ENCODE measurements at places on chromosomes 11 and 22.
A peak's percentile ranks its signal among the peaks of the same experiment; 100 is the strongest.

GRCh38 chr11:12717851-12718291, 43.6 kb downstream of the TEAD1 start:
- no peak for DNase-seq

GRCh38 chr11:57275582-57275981, 38.5 kb upstream of the APLNR start:
- no peak for DNase-seq

DNA sequence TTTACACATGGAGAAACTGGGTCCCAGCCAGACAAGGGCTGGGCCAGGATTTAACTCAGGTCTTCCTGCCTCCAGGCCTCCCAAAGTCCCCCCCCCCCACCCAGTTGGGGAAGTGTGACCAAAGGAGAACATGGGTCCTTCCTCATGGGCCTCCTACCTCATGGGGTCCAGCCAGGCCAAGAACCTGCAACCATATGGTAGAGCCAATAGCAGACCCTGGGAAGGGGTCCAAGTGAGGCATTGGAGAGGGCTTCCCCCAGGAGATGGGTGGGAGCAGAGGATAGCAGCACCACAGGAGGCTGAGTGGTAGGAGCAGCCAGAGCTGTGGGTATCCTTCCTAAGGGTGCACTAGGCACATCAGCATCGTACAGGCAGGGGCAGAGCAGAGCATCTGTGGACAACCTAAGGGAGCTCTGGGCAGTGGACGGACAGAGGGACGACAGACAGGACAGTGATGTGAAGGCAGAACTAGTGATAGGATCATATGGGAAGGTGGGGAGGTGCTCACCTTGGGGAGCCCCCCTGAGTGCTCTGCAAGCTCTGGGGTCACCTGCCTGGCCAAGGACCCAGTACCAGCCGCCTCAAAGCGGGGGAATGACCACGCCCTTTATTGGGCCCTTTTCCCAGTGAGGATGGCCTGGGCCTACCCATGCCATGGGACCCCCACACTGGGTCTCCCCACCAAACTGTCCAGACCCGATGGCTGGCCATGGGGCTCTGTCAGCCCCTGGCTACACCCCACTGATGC, 4.5 kb downstream of the ARVCF start:
- DNase-seq, result no peak

GRCh38 chr22:46229701-46230100, 20.4 kb downstream of the CDPF1 start:
- DNase-seq, result no peak

DNA sequence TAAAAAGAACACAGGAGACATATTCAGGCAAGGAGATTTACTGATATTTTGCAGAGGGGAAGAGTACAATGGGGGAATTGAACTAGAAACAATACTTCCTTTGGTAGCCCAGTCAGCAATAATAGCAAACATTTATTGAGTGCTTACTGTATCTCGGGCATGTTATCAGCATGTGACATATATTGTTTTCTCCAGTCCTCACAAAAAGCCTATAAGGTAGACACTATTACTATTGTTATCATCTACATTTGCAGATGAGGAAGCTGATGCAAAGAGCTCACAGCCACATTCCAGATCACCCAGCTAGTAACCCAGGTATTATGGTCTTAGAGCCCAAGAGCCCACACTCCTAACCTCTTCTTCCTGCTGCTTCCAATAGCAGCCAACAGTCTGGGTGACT, 27.9 kb downstream of the NAV2 start:
- no peak for DNase-seq

GRCh38 chr11:48037709-48038468, 57.5 kb downstream of the PTPRJ start:
- no peak for DNase-seq

DNA sequence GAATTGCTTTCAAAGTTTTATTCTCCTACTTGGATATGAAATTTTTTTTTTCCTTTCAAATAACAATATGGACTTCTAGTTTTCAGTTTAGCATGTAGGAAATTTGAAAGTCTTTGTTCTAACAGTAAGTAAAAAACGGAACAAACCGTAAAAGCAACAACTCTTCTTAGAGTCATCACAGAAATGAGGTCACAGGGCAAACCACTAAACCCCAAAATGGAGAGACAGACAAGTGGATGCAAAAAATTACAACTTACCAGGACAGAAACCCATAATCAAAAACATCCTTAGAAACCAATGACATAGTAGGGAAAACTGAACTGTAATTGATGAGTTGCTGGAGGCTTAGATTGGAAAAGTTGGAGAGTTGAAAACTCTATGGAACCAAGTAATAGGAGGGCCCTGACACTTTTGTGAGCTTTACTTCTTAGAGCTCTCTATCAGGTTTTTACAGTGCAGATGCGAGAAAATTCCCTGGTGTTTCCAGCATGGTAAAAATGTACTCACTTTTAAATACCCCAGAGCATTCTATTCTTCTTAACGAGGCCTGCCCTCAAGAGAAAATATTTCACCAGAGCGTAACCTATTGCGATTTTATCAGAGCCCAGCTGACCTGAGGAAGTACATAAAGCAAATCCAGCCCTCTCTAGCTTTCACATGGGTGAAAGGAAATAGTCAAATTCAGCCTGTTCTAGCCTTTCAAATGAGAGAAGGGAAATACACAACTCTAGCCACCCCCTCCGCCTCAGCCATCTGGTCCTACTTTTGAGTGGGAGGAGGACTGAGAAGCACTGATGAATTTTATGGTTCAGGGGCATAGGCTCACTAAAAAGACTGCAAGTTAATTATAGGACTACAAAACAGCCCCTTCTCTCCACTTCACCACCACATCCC, 39.1 kb downstream of the CASP12 start:
- DNase-seq, result no peak

DNA sequence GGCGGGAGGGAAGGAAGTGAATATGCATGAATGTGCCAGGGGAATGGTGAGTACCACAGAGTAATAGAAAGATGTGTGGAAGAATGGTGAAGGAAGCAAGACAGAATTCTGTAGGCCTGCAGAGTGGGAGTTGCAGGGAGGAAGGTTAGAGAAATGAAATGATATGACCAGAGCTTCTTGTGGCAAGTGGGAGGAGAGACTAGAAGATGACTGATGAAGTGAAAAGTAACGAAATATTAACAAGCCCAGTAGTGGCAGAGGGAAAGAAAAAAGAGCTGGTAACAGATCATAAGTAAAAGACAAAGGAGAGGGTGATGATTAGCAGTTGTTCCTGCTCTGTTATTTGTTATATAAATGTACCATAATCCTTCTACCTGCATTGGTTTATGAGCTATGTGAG, 1.0 kb upstream of the ALKBH8 start:
- no peak for DNase-seq

DNA sequence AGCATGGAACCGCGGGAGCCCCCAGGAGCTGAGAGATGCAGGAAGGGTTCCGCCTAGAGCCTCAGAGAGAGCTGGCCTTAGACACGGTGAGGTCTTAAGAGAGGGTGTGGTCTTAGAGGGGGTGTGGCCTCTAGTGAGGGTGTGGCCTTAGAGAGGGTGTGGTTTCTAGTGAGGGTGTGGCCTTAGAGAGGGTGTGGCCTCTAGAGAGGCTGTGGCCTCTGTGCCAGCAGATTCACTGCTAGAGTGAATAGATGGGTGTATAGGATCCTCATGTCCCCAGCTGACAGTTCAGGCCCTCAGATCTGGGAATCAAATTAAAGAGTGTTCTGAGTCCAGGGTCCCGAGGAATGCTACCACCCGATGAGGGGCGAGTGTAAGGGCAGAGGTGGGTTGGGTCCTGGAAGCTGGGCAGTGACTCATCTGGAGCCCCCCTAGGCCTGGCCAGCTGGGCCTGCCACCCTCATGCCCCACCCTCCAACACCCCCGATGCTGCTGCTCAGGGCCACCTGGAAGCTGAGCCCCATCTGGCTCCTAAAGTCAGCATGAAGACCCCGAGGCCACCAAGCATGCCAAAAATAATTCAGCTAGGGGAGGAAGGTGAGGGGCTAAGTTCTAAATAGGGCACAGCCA, 49.5 kb downstream of the IGF2 start:
- no peak for DNase-seq

DNA sequence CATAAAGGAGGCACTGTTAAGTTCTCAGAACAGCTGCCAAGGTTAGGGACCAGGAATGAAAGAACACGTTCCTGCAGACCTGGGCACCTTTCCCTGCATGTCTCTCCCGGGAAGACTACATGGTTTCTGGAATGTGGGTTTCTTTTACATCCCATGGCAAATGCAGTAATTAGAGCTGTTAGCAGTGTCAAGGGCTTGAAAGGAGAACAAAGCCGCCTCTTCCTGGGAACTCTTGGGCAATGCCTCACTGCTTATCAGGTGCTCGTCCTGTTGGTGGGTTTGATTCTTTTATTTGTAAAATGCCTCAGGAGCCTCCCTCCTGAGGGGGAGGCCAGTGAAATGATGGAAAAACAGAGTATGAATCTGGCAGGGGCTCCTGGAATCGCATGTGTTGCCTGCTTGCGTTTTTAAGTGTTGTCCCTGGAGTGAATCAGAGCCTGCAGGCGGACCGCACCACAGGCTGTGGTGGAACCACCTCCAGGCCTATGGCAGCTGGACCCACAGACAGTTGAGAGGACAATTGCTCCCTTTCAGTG, 723 bp upstream of the C22orf31 start:
- DNase-seq, result no peak

DNA sequence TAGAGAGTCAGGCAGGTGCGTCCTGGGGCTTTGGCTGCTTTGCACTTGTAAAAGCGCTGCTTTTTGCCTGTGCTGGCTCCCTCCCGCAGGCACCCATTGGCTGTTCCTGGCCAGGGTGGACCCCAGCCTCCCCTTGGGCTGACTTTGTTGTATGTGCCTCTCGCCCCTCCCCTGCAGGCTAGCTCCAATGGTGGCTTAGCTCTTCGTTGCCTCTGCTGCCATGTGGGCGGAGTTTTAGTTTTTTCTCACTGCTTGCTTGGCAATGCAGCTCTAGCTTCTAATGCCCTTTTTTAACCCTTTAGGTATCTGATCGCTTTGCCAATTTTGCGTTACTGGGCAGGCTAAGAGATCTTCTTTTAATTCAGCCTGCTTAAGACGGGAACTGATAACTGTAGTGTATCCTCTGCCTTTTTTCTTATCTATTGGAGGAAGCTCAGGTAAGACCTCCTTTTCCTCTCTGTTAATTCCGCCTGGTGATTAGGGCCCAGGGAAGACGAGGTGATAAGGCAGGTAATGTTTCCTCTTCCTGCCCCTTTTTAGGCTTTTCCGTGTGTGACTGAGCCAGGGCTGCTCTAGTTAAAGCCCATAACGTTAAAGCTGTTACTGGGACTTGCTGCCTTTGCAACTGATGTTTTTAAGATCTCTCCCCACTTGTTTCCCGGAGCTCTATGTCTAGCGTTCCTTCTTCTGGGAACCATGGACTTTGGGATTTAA, 11.7 kb upstream of the GLYATL1 start:
- peak; percentile 7 for DNase-seq

GRCh38 chr11:88597387-88597786, 259.9 kb upstream of the CTSC start:
- DNase-seq, result no peak

Data from hypothalamus (tissue), 51 donors.